C1 segment of cervical spinal cord (tissue), 14 donors: ENCODE measurements at places on chromosomes 6 and 20.

- DNase-seq, result peak; percentile 12
Observed at GRCh38 chr20:23340524-23340923, 10.1 kb upstream of the NXT1 start.

DNA sequence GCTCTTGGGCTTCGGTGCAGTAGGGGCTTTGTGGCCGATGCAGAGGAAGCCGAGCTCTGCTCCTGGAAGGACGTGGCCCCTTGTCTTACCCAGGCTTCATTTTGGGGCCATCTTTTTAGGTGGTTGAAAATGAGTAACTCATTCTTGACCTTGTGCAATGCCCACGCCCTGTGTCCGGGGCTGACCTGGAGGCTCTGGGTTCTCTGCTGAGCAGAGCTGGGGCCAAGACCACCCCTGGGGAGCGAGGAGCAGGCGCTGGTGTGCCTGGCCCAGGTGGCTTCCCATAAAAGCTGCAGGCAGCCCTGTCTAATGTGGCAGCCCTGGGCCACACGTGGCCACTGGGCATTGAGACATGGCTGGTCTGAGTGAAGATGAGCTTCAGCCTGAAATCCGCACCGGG lies 25.7 kb downstream of the NTSR1 start:
- no peak for DNase-seq

DNA sequence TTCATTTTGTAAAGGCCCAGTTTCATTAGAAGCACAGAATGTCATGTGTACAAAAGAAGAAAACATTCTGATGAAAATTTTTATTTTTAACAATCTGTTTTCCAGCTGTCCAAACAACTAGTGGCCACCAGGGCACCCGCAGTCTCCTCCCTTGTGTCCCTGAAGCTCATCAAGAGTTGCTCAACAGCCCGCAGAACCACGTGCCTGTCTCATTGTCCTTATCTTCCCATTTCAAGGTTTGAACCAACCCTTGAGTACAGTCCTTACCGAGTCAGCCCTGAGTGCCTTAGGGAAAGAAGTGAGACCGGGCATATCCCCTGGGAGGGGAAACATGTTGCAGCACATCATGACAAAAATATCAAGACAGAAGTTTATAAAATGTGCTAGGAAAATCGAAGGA lies 15.9 kb upstream of the ZNF133 start:
- no peak for DNase-seq

GRCh38 chr20:47355489-47356219 lies 845 bp downstream of the ZMYND8 start:
- peak; percentile 44 for DNase-seq

DNA sequence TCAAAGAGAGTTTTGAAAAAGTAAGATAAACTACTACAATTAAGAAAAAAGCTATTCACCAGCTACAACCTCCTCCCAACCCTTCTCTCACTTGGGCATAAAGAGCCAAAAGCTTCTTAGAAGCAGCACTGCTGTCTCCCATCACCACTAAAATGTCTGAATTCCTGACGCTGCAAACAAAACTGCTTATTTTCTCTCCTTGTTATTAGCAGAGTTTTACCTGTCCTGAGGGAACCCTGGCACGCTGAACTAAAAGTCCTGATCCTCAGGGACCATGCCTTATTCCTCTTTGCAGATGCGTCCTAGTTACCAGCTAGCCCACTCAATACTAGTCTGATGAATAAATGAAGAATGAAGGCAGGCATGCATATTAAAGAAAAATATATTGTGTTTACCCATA lies 1.1 kb downstream of the HACE1 start:
- DNase-seq, result peak; percentile 11

DNA sequence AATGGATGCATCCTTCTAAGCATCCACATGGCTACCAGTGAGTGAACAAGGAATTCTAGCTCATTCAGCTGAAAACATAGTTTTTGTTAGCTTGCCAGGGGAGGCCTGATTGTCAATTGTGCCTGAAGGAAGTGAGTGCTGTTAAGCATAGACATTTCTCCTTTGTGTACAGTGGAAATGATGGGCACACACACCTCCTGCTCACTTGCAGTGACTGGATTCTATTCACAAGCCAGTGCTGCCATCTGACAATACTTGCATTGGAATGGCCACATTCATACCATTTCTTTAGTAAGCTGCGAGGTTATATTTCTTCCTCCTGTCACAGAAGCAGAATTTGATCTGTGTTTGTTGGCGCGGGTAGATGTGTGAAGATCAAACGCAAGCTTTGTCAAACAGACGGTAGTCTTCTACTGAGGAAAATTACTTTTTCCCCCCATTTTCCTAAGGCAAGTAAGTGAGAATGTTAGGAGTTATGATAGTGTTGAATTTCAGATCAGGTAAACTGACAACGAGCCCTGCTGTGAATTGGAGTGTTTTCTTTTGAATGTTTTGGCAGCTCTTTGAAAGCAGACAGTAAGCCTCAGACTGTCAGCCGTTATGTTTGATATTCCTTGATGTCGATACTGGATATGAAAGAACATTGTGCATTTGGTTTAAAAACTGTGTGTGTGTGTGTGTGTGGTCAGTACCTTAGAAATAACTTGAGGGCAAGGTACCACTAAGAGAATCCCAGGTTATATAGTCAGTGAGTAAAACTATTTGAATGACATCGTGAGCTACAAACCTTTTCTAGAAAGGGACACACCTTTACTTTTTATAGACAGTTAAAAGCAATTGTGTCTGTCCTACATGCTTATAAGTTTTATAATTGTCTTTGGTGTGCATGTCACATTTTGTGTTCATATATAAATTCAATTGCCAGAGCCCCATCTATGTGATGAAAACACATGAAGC lies 84.2 kb upstream of the BMP2 start:
- no peak for DNase-seq

- no peak for DNase-seq
Observed at GRCh38 chr6:7332090-7332745, 19.2 kb upstream of the SSR1 start.

DNA sequence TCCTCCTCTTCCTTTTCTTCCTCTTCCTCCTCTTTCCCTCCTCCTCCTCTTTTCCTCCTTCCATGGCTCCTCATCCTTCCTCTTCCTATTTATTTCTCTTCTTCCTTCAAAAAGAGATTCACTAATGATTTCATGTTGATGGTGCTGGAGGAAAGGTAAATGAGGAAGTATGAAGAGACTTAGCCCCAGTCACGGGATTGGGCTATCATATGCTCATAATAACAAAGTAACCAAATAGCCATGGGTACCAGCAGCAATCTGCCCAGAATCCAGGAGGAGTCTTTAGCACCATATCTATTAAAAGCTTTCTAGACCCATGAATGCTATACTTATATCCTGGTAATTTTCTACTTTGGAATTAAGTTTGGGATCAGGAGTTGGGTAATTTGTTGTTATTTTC lies 910.9 kb upstream of the MAP3K7 start:
- no peak for DNase-seq

- no peak for DNase-seq
Observed at GRCh38 chr20:61778495-61778863, 287.2 kb downstream of the TAF4 start.

DNA sequence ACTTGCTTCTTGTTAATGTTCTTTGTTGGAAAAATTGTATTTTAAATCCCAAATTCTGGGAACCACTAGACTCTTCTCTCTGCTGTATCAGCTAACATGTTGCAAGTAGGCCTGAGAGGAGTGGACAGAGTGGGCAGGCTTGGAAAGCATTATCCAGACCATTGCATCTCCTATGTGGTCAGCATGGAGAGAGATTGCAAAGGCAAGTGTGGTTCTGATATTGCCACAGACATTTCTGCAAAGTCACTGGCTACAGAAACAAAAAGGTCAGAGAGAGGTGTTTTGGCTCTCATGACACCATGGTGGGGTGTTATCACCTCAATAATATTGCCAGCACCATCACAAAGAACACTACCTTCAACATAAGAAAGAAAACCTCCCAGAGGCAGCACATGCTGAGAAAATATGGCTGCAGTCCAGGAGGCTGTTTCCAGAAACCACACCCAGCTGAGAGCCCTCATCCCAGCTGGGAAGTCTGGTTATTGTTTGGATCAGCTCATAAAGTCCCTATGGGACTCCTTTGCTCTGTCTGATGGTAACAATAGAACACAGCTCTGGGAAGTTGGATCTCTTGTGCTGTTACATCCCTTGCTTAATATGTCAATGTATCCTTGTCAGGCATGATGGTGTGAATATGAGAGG lies 78.2 kb upstream of the TBX18 start:
- DNase-seq, result no peak

GRCh38 chr6:63672582-63673129 lies 37.1 kb downstream of the PHF3 start:
- DNase-seq, result no peak

GRCh38 chr6:26457264-26457805 lies 420 bp upstream of the BTN2A1 start:
- peak; percentile 55 for DNase-seq

GRCh38 chr20:48766961-48767960 lies 60.5 kb downstream of the PREX1 start:
- no peak for DNase-seq

DNA sequence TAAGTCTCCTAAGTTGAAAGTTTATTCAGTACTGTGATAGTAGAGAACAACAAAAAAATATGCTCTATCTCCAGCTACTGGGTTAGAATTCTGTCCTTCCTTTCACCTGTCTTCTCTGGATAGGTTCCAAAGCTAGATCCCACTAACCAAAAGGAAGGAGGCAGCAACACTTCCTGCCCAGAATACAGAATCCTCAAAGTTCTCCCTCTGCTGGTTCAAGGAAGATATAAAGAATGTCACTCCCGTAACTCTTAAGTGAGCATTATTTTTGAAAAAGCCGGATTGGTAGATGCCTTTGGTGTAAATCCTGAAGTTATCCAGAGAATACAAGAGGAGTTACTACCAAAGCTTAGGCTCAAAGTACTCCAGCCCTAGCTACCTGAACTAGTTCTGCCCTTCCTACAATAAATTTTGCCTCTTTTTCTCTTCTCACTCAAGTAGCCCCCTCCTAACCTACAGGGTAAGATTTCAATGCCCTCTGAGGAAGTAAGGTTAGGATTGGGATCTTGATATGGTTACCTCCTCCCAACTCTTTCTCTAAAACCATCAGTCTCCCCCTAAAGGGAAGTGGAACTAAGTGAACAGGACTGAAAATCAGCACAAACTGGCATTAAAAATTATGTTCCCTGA lies 26.0 kb upstream of the CRIP3 start:
- DNase-seq, result no peak

DNA sequence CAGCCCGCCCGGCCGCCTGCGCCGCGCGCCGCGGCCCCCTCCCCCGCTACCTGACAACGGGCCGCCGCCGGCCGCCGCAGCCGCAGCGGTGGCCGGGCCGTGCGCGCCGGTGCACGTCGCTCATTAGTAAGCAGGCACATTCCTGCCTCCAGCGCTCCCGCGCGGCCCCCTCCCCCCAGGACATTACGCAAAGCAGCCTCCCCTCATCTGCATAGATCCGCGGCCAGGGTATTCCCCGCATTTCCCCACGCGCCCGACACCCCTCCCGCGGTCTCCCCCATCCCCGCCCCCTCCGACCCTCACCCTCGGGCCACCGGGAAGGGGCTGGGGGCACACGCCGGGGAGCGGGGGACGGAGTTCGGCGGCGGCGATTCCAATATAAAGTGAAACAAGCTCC lies at the start of gene HIVEP2:
HIVEP2 (minus strand) TSS at position 128 of the 397 bp plus-strand sequence. CDS start 170,438 bp downstream, outside the sequence.
- DNase-seq, result peak; percentile 75

DNA sequence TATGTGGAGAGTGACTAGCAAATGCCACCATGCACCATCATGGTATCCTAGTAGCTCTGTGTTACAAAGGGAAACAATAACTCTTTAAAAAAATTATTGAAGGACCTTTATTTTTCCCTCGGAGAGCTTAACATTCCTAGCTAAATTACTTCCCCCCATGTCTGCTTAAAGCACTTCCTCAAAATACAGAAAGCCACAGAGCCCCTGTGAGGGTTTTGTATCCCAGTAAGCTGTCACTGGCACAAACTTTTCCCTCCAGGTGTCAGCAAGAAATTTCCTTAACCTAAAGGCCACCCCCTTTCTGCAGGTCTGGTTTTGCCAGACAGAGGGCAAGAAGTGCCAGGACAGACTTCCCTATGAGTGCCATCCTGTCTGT lies 340.0 kb upstream of the PRDM1 start:
- DNase-seq, result no peak

DNA sequence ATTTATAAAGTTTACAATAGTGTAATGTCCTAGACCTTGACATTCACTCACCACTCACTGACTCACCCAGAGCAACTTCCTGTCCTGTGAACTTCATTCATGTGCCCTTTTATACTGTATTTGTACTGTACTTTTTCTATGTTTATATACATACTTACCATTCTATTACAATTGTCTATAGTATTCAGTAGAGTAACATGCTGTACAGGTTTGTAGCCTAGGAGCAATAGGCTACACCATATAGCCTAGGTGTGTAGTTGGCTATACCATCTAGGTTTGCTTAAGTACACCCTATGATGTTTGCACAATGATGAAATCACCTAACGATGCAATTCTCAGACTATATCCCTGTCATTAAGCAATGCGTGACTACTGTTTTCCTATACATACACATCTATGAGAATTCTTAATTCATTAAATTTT lies 17.5 kb downstream of the EDEM2 start:
- DNase-seq, result no peak

- DNase-seq, result no peak
Observed at GRCh38 chr6:32700391-32701040, 34.1 kb upstream of the HLA-DQB1 start.

GRCh38 chr6:33206027-33206863 lies 1.8 kb downstream of the HSD17B8 start:
- DNase-seq, result no peak

GRCh38 chr20:58877976-58878360 lies 25.5 kb downstream of the GNAS start:
- no peak for DNase-seq

DNA sequence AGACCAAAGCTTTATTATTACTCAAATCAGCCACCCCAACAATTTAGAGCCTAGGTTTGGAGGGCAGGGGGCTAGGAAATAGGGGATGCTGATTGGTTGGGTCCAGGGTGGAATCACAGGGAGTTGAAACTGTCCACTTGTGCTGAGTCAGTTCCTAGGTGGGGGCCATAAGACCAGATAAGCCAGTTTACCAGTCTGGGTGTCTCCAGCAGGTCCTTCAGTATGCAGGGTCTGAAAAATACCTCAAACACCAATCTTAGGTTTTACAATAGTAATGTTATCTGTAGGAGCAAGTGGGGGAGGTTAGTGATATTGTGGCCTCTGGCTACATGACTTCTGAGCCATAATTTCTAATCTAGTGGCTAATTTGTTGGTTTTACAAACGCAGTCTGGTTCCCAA lies 63.2 kb downstream of the UBR2 start:
- no peak for DNase-seq

DNA sequence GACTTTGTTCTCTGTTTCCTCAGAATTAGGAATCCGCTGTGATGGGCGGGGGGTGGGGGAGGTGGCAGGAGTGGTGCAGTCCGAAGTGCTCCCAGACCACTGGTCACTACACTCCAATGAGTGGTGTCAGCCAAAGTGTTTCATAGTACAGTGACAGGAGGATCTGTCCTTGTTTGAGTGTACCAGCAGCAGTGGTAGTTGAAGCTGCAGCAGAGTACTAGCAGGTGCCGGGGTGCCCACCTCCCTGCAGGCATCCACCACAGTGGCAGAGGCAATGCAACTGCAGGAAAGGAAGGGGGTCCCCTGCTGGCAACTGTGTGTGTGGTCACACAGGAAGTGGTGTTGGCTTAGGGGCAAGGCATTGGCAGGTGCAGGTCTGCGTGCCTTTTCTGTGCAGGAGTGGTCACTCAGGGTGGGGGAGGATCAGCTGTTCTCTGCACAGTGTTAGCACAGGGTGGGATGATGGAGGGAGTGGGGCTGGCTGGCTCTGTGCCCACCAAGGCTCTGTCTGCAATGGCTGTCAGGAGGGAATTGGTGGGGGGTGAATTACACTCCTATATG lies 9.7 kb downstream of the HLA-DOB start:
- no peak for DNase-seq

- no peak for DNase-seq
Observed at GRCh38 chr20:58682656-58683531, 9.7 kb upstream of the NPEPL1 start.
